Occipital lobe (tissue), 3 donors: ENCODE measurements at places on chromosomes 6 and 20. TPM values are rescaled to one million over a fixed set of nuclear protein-coding genes. Genes with fewer than 3 reads are reported as not detected.

- DNase-seq = no peak
These were observed 100.1 kb upstream of the INSM1 start for GRCh38 chr20:20267685-20268370.

GRCh38 chr6:22236626-22237414 is 60.0 kb downstream of the PRL start:
- DNase-seq = no peak

DNA sequence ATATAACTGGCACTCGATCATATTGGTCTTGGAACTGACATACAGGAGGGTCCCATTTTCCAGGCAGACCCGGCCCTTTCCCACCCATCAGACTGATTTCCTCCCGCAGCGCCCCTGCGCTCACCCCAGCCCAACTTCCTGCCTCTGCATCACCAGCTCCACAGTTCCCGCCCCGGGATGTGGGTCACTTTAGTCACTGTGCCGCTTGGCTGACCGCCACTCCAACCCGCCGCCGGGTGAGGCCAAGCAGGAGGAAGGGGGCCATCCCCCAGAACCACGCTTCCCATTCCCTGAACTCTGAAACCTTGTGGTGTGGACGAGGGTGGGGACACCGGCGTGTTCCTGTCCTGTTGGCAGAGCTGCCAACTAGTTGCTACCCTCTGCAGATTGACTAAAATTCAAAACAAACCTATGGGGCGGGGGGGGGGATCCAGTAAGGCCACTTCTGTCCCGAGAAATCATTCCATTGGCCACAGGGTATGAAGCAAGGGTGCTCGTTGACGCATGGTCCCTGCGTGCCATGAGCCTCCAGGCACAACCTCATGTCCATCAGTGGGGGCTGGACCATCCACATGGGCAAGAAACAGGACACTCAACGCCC is 12.3 kb downstream of the TGM2 start:
- DNase-seq = no peak

- no peak for DNase-seq
These were observed 43.3 kb upstream of the EDN1 start for GRCh38 chr6:12246900-12247299.

GRCh38 chr6:113695516-113695915 is 161.6 kb upstream of the MARCKS start:
- DNase-seq = no peak

DNA sequence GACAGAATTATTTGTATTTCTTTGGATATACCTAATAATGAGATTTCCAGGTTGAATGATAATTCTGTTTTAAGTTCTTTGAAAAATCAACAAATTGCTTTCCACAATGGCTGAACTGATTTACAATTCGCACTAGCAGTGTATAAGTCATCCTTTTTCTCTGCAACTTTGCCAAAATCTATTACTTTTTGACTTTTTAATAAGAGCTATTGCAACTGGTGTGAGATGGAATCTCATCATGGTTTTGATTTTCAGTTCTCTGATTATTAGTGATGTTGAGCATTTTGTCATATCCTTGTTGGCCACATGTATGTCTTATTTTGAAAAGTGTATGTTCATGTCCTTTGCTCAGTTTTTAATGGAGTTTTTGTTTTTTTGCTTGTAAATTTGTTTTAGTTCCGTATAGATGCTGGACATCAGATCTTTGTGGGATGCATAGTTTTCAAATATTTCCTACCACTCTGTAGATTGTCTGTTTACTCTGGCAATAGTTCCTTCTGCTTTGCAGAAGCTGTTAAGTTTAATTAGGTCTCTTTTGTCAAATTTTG is 409.8 kb upstream of the CITED2 start:
- DNase-seq = no peak

- DNase-seq = no peak
These were observed 39.3 kb downstream of the ATXN1 start for GRCh38 chr6:16721977-16722376.

- no peak for DNase-seq
These were observed 32.2 kb upstream of the MICB start for GRCh38 chr6:31465718-31466117.

DNA sequence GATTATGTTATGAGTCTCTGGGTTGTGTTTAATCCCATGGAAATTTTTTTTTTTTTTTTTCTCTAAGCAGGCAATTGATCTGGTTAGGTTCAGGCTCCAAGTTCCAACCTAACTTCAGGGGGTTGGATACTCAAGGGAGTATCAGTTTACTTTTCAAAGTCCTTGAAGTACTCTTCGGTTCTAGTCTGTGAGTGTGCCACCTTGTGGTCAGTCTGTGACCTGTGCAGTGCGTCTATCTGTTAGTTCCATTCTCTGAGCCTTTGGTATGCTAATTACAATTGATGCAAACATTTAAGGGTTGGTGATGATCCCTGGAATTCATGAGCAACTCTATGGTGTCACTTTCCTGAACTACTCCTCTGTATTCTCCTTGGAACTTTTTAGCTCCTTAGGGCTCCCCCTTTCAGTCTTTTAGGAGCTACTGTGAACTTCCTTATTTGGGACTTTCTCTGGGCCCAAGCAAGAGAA is 342.0 kb downstream of the SOX4 start:
- DNase-seq = no peak

Gene SAMD10
- total RNA-seq = 6.4 TPM

Gene BPIFB1
- total RNA-seq = not detected

Gene WFDC5
- total RNA-seq = not detected
